ENCODE measurements at places on chromosomes 7 and 10. TPM values are rescaled to one million over a fixed set of nuclear protein-coding genes. Genes with fewer than 3 reads are reported as not detected.

- no peak for DNase-seq
Observed at GRCh38 chr7:90411510-90411909, 8.2 kb downstream of the CLDN12 start.

DNA sequence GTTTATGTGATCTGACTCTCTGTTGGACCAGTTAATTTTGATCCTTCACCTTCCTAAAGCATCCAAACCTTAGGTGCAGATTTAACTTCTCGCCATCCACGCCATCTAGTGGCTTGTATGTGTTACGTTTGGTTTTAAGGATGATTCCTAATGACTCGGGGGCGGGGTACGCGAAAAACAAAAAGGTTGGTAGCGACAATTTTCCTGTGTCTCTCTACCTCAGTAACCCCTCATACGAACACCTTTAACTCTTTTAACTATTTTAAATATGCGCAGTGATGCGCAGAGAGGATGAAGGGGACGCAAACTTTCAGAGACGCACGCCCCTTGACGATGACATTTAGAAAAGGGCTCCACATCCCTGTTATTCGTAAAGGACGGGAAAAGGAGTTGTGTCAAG is 714 bp upstream of the KCND2 start:
- DNase-seq, result no peak

- no peak for DNase-seq
Observed at GRCh38 chr7:85529831-85530230, 343.0 kb upstream of the SEMA3D start.

DNA sequence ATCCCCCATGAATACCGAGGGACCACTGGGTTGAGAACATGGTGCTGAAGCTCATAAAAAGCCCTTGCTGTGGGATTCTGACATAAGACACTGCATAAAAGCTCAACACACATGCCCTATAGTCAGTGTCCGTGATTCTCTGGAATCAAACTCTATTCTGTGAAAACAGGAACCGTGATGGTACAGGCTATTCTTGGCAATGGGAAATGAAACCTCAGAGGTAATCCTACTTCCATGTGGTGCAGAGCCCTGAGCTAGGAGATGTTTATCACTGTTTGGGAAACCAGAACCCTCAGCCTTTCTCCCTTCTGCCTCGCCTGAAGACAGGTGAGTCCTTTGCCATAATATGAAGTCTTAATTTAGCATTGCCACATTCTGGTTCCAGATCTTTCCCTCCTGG is 80.8 kb upstream of the PRSS1 start:
- no peak for DNase-seq

DNA sequence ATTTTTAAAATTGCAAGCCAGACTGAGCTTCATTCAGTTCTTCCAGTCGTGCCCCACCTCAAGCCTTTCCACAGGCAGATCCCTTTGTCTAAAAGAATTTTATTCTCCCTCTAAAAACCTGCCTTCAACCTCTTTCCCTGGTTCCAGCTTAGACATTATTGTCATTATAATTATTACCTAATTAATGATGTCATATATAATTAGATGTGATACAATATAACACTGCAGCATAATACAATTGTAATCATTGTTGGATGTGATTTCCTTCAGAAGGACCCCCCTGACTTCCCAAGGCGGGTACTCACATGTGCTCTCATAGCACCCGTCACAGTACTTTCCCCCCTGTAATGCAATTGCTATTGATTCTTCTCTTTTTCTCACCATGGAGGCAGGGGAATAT is 88.6 kb downstream of the GPAM start:
- DNase-seq, result no peak

DNA sequence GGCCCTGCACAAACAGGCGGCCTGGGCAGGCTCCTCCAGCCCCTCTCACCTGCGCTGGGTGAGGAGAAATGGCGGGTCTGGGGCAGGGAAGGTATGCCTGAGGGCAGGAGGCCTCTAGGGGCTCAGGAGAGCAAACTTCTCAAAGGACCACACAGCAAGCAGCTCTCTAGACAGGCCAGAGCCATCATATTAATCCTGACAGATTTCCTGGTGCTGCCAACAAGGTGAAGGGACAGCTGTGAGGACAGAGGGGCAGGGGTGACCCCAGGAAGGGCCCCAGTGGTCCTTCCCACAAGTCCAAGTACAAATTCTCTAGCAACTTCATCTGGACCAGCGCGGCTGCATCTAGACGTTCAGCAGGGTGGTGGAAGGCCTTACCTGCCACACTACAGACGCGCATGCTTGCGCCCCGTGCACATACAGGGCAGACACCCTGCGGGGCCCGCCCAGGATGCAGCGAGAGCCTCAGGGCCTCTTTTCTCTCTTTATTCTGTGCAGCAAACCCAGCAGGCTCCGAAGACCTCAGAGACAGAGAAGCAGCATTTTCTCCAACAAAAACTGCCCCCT is 62.1 kb downstream of the ZRANB1 start:
- no peak for DNase-seq

DNA sequence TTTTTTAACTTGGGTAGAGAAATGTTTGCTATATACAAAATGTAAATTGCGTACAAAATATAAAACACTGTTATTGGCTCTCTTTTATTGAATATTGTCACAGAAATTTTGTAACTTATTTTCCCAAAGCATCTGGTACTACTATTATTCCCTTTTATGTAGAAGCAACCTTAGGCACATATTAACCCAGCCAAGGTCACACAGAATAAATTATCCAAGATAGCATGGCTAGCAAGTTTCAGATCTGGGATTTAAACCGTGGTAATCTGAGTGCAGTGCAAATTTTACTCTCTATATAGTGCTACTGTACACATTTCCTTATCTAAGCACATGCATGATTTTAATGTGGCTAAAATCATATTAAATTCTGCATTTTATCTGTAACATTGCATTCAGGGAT is 1190.5 kb upstream of the LRRTM3 start:
- DNase-seq, result no peak

- DNase-seq, result no peak
Observed at GRCh38 chr10:119567978-119568377, 25.5 kb upstream of the RGS10 start.

DNA sequence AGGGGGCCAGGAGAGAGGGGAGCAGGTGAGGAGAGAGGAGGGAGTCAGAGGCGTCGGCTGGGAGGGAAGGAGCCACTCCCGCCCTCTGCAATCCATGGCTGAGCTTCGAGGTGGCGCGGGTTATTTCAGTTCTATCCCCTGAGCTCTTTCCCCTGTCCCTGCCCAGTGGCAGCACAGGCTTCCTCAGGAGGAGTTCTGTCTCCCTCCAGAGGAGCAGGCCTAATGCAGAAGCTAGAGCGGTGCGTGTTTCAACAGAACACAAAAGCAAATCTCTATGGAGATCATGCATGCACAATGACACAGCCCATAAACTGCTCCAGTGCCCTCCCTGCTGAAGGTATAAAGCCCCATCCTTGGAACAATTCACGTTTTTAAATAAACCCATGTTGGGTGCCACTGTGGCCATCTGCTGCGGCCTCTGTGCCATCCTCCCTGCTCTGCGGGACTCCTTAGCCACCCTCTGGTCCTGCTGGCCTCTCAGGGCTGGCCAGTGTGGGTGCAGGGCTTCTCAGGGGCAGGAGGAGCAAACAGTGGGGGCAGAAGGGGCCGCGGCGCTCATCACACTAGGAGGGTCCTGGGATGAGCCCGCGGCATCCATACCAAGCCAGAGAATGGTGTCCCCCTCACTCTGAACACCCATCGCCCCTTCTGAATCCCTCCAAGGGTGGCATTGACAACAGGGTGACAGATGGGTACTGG is 192.6 kb upstream of the LYZL2 start:
- no peak for DNase-seq

DNA sequence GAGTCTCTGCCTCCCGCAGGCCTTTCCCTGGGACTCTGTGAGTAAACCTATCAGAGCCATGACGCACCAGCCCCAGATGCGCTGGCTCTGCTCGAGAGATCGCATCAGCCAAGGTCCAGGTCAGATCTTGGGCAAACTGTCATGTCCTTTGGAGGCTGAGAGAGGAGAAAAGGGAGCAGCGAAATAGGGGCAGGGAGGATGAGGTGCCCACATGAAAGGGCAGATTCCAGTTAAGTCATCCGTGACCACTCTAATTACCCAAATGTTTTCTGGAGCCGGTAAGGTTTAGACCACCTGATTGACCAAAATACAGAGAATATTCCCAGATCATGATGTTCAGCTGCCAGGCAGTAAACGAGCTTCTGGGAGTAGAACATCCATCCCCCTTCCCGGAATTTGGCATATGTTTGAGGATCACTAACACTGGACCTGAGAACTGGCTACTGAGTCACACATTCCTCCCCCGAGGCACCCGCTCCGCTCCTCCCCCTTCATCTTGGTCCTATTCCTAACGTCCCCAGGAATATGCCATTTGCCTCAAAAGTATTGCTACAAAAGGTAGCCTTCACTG is 88.0 kb downstream of the FGFR2 start:
- DNase-seq, result no peak

DNA sequence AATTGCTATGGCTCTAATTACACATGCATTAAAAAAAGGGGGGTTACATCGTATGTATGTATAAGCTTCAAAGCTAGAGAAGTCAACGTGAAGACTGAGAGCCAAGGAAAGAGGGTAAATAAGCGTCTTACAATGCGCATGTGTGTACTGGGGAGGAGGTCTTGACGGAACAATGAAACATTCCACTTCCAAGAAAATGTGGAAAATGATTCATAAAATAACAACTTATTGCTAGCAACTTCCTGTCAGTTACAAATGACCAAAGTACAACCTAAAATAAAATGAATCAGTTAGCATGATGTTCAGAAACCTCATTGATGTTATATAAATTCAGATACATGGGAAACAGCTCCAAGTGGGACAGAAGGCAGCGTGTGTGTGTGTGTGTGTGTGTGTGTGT is 104.1 kb upstream of the RHEB start:
- DNase-seq, result no peak

DNA sequence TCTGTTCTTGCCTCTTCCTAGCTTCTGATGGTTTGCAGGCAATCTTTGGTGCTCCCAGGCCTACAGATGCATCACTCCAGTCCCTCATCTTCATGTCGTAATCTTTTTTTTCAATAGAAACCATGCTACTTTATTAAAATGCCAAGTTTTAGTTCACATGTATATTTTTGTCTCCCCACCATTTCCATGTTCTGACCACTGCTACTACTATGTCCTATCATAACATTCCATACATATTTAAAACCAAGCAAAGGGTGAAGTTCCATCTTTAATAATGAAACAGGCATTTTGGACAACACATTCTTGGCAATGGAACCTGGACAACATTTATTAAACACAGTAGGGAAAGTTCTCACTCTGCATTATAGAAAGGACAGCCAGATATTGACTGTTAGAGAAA is 58.8 kb downstream of the ZNF518A start:
- no peak for DNase-seq

DNA sequence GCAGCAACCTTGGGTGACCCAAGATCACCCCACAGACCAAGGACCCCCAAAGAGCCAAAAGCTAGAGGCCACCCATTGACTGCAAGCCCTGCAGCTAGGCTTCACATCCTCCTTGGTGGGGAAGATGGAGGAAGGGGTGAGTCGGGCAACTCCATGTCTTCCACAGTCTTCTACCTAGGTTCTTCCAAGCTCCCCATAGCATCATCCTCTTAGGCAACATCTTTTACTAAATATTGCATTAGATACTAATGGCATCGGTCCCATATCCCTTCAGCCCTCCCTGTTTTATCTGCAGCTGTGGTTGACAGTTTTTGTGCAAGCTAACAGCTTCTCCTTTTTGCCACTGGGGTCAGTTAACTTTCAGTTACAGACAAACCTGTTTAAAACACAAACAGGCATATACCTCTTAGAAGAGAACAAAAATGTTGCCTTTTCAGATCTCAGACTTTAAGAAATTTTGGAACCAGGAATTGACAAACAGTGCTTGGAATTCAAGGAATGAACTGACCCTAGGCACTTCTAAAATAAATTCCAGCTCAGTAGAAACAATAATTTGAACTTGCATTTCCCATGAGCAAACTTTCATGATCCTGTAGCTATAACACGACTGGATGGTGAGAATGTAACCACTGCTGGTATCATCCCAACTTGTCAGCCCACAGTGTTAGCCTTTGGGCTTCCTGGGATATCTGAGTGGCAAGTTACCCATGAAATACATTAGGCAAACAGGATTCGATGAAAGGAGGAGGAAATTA is 33.9 kb upstream of the MSMB start:
- DNase-seq, result no peak

- no peak for DNase-seq
Observed at GRCh38 chr7:38448054-38448453, 174.6 kb upstream of the TARP start.

Gene SUV39H2
- 12.2 TPM for total RNA-seq

Gene PAPOLB
- 1.1 TPM for total RNA-seq

Gene NEUROD6
- total RNA-seq, result not detected

Gene RAB11FIP2
- total RNA-seq, result 46.6 TPM

Gene ACSL5
- 16.7 TPM for total RNA-seq

Gene ZWINT
- 0.41 TPM for total RNA-seq

Gene PCGF5
- 175 TPM for total RNA-seq

Gene GSTO2
- total RNA-seq, result 2.8 TPM

Gene NOS3
- 18.6 TPM for total RNA-seq

All from thoracic aorta (tissue), 2 donors.